Breast epithelium (tissue), 4 donors: ENCODE measurements at places on chromosomes 1 and 21.

GRCh38 chr1:101798417-101798816 lies 198.3 kb downstream of the OLFM3 start:
- no peaks in the 10 kb centered on the region for H3K27me3 ChIP-seq
- DNase-seq: no peak
- no peak overlapping the region for H3K4me3 ChIP-seq
- no peaks in the 10 kb centered on the region for H3K36me3 ChIP-seq
- no peak overlapping the region for H3K27ac ChIP-seq

DNA sequence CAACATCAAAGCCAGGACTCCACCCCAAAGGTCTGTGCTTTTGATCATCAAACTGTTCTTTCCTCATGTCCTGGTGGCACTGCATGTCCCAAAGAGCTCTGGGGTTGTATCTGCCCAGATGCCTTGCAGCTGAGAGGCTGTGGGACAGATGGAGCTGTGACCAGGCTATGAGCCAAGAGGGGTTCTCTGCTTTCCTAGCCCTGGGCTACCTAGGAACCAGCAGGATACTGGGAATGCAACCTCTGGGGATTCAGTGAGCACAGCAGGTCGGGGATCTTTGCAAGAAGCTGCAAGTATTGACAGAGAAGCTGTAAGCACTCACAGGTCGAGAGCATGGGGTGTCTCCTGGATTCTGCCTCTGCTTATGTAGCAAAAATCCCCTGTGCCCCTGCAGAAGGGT lies 186.6 kb downstream of the GRIK3 start:
- no peak overlapping the region for H3K4me3 ChIP-seq
- H3K4me1 ChIP-seq: no peaks in the 10 kb centered on the region
- DNase-seq: no peak
- no peaks in the 10 kb centered on the region for H3K36me3 ChIP-seq
- no peak overlapping the region for H3K27ac ChIP-seq

DNA sequence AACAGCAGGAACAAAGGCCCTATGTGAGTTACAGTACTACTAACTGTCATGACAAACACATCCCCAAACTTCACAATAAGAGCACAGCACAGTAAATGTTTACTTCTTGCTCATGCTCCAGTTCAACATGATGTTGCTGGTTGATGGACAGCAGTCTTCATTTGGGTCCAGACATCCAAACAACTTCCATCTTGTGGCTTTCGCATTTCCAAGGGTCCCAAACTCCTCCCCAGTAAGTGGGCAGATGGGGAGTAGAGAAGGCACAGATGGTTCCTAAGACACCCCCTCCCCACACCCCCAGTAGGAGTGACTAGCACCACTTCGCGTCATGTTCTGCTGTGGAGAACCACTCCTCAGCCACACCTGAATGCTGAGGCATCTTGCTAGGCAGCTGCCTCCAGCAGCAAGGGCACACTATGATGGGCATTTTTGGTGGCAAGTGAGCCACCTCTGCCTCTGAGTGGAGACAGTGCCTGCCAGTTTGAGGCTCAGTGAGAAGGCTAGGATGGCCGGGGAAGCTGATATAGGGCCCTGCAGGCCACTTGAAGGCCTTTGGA lies 32.7 kb upstream of the CD2 start:
- no peak overlapping the region for H3K27ac ChIP-seq
- H3K36me3 ChIP-seq: no peaks in the 10 kb centered on the region
- H3K4me3 ChIP-seq: no peak overlapping the region
- DNase-seq: no peak

- DNase-seq: no peak
- no peaks in the 10 kb centered on the region for H3K36me3 ChIP-seq
- H3K4me1 ChIP-seq: no peaks in the 10 kb centered on the region
- no peak overlapping the region for H3K4me3 ChIP-seq
- H3K27ac ChIP-seq: no peak overlapping the region
Measured at GRCh38 chr1:98342566-98342965, 319.0 kb upstream of the SNX7 start.

DNA sequence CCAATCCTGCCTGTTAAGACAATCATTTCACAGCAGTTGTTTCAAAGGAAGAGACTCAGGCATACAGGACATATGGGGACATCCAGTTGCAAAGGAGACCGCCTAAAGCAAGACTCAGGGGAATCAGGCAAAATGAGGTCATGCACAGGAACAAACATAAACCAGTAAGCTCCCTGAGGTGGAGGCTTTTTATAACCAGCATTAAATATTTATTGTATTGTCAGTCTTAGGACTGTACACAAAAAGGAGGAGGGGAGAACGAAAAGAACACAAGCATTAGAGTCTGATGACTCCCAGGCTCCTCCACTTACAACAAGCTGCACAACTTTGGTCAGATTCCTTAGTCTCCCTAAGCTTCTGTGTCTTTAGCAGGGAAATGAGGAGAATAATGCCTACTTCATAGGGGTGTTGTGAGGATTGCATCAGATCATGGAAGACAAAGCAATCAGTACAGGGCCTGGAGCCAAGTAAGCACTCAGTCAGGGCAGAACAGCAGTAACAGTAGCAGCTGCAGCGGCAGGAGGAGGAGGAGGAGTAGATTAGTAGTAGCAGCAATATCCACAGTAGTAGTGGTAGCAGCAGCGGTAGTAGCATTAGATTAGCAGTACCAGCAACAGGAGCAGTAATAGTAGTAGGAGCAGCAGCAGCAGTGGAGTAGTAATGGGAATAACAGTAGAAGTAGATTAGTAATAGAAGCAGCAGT lies 54.2 kb upstream of the SPATA6 start:
- H3K36me3 ChIP-seq: no peaks in the 10 kb centered on the region
- H3K4me1 ChIP-seq: no peaks in the 10 kb centered on the region
- no peak for DNase-seq
- no peaks in the 10 kb centered on the region for H3K27me3 ChIP-seq

GRCh38 chr1:27868932-27869718 lies 3.2 kb upstream of the THEMIS2 start:
- H3K4me1 ChIP-seq: no peaks in the 10 kb centered on the region
- no peaks in the 10 kb centered on the region for H3K27me3 ChIP-seq
- peak overlapping the region; percentile 10 for H3K27ac ChIP-seq
- DNase-seq: peak; percentile 12
- no peaks in the 10 kb centered on the region for H3K36me3 ChIP-seq

DNA sequence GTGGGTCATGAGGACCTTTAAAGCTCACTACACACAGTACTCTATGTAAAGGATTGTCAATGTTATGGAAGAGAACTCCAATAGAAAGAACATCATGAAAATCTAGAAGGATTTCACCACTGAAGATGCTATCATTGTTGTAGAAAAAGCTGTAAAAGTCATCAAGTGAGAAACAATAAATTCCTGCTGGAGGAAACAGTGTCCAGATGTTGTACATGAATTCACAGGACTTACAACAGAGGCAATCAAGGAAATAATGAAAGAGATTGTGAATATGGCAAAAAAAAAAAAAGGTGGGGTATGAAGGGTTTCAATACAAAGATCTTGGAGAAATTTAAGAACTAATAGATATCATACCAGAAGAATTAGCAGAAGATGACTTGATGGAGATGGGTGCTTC lies 355.1 kb upstream of the ZRANB2 start:
- H3K27ac ChIP-seq: no peak overlapping the region
- no peaks in the 10 kb centered on the region for H3K36me3 ChIP-seq
- no peak overlapping the region for H3K4me3 ChIP-seq

GRCh38 chr1:42551180-42551579 lies 88.1 kb downstream of the CCDC30 start:
- no peak overlapping the region for H3K4me3 ChIP-seq
- H3K4me1 ChIP-seq: no peaks in the 10 kb centered on the region
- DNase-seq: no peak
- no peaks in the 10 kb centered on the region for H3K27me3 ChIP-seq

GRCh38 chr1:245872475-245872874 lies 634.6 kb downstream of the SMYD3 start:
- DNase-seq: no peak
- H3K4me3 ChIP-seq: no peak overlapping the region
- H3K27ac ChIP-seq: no peak overlapping the region
- no peaks in the 10 kb centered on the region for H3K27me3 ChIP-seq
- H3K36me3 ChIP-seq: no peaks in the 10 kb centered on the region
- no peaks in the 10 kb centered on the region for H3K4me1 ChIP-seq

DNA sequence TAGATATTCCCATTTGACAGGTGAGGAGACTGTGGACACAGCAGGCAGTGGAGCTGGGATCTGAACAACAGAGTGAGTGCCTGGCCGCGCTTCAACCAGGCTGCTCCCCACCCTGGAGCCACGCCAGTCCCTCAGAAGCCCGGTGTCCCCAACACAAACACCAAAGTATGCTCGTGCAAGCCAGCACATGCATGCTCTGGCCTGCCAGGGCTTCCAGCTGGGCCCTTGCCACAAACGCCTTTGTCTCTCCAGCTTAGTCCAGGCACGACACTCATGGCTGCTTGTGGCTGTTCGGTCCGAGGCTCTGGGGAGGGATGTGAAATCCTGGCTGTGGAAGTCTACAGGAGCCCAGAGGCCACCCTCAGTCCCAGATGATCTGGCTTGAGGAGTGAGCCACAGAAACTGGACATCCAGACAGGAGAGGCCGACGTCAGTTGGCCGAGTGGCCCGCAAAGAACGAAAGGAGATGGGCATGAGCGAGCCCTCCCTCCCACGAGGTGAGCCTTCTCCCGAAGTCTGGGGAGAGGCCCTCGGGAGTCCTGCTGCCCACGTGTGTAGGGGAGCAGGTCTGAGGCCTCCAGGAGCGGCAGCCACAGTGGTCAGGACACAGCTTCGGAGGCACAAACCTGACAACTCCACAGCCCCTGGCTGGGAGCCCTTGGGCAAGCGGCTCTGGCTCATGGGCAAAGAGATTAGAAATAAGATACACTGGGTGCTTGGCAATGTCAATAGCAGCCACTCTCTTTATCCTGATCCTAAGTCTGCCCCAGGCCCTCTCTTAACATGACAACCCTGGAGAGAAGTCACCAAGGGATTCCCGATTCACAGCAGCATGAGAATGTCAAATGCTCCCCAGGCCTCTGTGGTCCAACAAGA lies 117.1 kb upstream of the IFFO2 start:
- H3K4me1 ChIP-seq: peaks cover 15% of the 10 kb centered on the region
- no peak overlapping the region for H3K4me3 ChIP-seq
- peak; percentile 93 for DNase-seq
- no peaks in the 10 kb centered on the region for H3K36me3 ChIP-seq

GRCh38 chr1:183022202-183023145 lies 746 bp upstream of the LAMC1 start:
- DNase-seq: peak; percentile 82
- peak overlapping the region; percentile 99 for H3K27ac ChIP-seq
- H3K36me3 ChIP-seq: no peaks in the 10 kb centered on the region
- H3K4me1 ChIP-seq: peaks cover 2% of the 10 kb centered on the region
- peak overlapping the region; percentile 83 for H3K4me3 ChIP-seq

DNA sequence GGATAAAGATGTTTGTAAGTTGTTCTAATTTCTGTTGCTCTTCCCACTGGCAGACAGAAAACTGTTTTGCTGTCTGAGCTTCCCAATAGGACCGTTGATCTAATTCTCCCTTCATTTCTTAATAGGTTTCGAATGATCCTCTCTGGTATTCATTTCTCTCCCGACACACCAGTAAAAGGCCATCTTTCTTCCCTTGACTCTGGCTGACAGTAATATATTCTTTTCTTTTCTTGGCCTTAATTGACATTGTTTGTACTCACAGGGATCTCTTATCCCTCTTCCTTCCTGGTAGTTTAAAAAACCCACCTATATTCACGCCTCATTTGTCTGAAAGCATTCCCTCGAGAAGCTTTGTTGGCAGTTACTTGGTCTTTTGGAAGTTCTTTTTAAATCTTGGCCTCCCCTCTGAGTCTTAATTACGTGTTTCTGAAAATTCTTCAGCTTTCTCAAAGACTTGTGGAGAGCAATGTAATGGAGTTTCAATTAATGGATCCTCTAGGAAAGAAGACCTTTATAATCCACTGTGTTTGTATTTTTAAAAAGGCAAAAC lies 40.3 kb downstream of the MAP10 start:
- no peak overlapping the region for H3K27ac ChIP-seq
- DNase-seq: no peak
- no peak overlapping the region for H3K4me3 ChIP-seq
- no peaks in the 10 kb centered on the region for H3K4me1 ChIP-seq

GRCh38 chr1:68917456-68917855 lies 420.6 kb upstream of the DEPDC1 start:
- no peak overlapping the region for H3K4me3 ChIP-seq
- H3K36me3 ChIP-seq: no peaks in the 10 kb centered on the region
- no peaks in the 10 kb centered on the region for H3K4me1 ChIP-seq
- no peak overlapping the region for H3K27ac ChIP-seq

GRCh38 chr1:47930210-47930840 lies 66.9 kb downstream of the TRABD2B start:
- no peaks in the 10 kb centered on the region for H3K36me3 ChIP-seq
- no peaks in the 10 kb centered on the region for H3K27me3 ChIP-seq
- H3K4me3 ChIP-seq: no peak overlapping the region
- no peak for DNase-seq

- peaks cover 3% of the 10 kb centered on the region for H3K4me1 ChIP-seq
- H3K36me3 ChIP-seq: no peaks in the 10 kb centered on the region
- peak; percentile 89 for DNase-seq
- H3K27ac ChIP-seq: peak within 1 kb of the TSS; percentile 82
- peak within 1 kb of the TSS; percentile 55 for H3K4me3 ChIP-seq
Measured at GRCh38 chr1:16613185-16614147, at the start of gene NBPF1. NBPF1 (minus strand) TSS chr1:16613564.

- peak within 1 kb of the TSS; percentile 98 for H3K4me3 ChIP-seq
- H3K27me3 ChIP-seq: no peaks in the 10 kb centered on the region
- H3K4me1 ChIP-seq: peaks cover 10% of the 10 kb centered on the region
- DNase-seq: peak; percentile 90
Measured at GRCh38 chr1:26900001-26900814, at the start of gene GPATCH3. GPATCH3 (minus strand) TSS chr1:26900467; CDS start chr1:26900442, 25 bp downstream.
